Endothelial cell of umbilical vein (primary cell): ENCODE measurements at places on chromosomes 5 and 9. TPM values are rescaled to one million over a fixed set of nuclear protein-coding genes. Genes with fewer than 3 reads are reported as not detected.
A peak's percentile ranks its signal among the peaks of the same experiment; 100 is the strongest.

Gene MED7
- 7.4 and 9.2 TPM in 2 replicates for total RNA-seq

- H3K27ac ChIP-seq: no peak overlapping the region
- no peak overlapping the region for H3K4me3 ChIP-seq
- peaks cover 3% of the 10 kb centered on the region for H3K27me3 ChIP-seq
- no peaks in the 10 kb centered on the region for H3K36me3 ChIP-seq
Measured at GRCh38 chr9:134175808-134176598, 11.6 kb upstream of the RNU6ATAC start.

Gene GPR150
- total RNA-seq: 0.31 and 0.35 TPM in 2 replicates

- peak; percentile 58 for DNase-seq
- no peaks in the 10 kb centered on the region for H3K4me1 ChIP-seq
- no peak overlapping the region for H3K27ac ChIP-seq
- H3K27me3 ChIP-seq: no peaks in the 10 kb centered on the region
- H3K4me3 ChIP-seq: no peak overlapping the region
Measured at GRCh38 chr5:119022017-119022745, 33.8 kb upstream of the DTWD2 start.

GRCh38 chr9:33109850-33110595 lies 33.5 kb upstream of the SMU1 start:
- no peaks in the 10 kb centered on the region for H3K27me3 ChIP-seq
- H3K4me1 ChIP-seq: peaks cover 22% of the 10 kb centered on the region
- H3K27ac ChIP-seq: no peak overlapping the region
- DNase-seq: no peak

Gene BAAT
- total RNA-seq: not detected in 2 replicates

DNA sequence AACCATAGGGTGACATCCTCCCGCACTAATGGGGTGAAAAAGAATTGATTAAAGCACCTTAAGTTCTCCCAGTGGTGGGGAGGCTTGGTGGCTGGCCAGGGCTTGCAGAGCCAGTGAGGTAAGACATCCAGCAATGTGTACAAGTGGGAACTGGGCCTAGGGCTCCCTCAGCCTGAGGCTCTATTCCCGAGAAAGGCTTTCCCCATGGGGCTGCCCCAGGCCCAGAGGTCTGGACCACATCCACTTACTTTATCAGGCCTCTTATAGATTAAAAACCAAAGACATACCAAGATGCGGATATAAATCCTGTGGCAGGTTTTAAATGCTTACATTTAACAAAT lies 35.3 kb downstream of the C5orf15 start:
- no peak for DNase-seq
- no peaks in the 10 kb centered on the region for H3K36me3 ChIP-seq

GRCh38 chr5:107469064-107469463 lies 201.7 kb downstream of the EFNA5 start:
- no peaks in the 10 kb centered on the region for H3K27me3 ChIP-seq
- no peak overlapping the region for H3K4me3 ChIP-seq
- peak overlapping the region; percentile 97 for H3K27ac ChIP-seq
- peaks cover 55% of the 10 kb centered on the region for H3K4me1 ChIP-seq
- no peak for DNase-seq

Gene PCDHGA10
- 4.4 and 5.8 TPM in 2 replicates for total RNA-seq

Gene CRB2
- total RNA-seq: not detected in 2 replicates

GRCh38 chr9:130159915-130160670 lies 12.1 kb upstream of the NCS1 start:
- no peaks in the 10 kb centered on the region for H3K36me3 ChIP-seq
- H3K4me3 ChIP-seq: no peak overlapping the region
- DNase-seq: no peak

DNA sequence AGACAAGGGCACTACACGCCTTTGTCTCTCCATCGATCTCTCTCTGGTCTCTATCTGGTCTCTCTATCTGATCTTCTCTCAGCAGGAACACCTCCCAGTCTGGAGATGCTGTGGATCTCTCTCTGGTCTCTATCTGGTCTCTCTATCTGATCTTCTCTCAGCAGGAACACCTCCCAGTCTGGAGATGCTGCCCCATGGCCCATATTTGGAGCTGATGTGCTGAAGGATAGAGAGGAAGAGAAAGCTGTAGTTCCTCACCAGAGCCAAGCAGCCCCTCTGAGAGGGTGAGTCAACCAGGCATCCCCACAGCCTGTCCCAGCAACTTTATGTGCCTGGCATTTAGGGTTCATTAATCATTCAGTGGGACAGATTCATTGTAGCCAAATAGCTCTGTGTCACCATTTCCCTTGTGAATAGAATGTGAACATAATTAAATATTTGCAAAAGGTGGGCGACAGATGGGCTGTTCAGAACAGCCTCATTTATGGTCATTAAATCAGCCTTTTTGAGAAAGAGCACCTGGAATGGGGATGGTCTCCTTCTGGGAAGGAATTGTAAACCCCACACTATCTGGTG lies 189.3 kb upstream of the MAST4 start:
- no peak overlapping the region for H3K4me3 ChIP-seq
- no peaks in the 10 kb centered on the region for H3K4me1 ChIP-seq
- H3K36me3 ChIP-seq: no peaks in the 10 kb centered on the region
- no peak overlapping the region for H3K27ac ChIP-seq

GRCh38 chr5:163706053-163706771 lies 200.8 kb downstream of the MAT2B start:
- peak overlapping the region; percentile 96 for H3K27ac ChIP-seq
- H3K4me1 ChIP-seq: peaks cover 34% of the 10 kb centered on the region
- peak; percentile 83 for DNase-seq
- H3K36me3 ChIP-seq: no peaks in the 10 kb centered on the region
